ENCODE measurements at places on chromosomes 6 and 20.

DNA sequence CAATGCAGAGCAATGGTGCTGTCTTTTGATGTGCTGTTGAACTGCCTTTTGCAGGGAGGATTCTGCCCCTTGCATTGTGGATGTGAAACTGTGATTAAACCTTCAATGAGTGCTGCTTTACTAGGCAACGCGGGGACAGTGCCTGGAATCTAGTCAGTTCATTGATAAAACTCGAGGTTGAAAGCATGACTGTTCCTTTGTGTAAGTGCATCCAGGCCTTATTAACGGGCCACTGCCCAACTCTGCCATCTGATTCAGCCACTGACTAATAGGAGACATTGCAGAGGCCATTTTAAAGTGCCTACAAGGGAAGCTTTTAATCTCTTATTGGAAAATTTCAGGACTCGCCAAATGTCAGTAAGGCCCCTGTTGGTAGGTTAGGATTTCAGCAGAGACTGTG, 49.3 kb downstream of the SLC35F1 start:
- DNase-seq: no peak

DNA sequence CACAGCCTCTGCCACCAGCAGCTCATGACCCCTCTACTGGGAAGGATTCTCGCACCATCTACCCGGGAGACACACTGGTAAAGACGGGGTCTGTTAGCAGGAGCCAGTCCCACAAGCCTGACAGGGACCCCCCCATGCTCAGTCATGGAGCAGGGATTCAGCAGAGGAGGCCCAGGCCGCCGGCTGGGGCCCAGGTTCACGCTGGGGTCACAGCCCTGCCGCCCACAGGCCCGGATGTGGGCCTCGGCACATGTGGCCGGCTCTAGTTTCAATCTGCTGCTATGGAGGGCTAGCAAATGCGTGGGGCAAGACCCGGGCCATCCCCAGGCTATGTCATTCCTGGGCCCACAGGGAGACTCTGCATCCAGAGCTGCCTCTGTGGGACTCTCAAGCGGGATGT, 25.1 kb downstream of the PXDC1 start:
- DNase-seq: no peak

DNA sequence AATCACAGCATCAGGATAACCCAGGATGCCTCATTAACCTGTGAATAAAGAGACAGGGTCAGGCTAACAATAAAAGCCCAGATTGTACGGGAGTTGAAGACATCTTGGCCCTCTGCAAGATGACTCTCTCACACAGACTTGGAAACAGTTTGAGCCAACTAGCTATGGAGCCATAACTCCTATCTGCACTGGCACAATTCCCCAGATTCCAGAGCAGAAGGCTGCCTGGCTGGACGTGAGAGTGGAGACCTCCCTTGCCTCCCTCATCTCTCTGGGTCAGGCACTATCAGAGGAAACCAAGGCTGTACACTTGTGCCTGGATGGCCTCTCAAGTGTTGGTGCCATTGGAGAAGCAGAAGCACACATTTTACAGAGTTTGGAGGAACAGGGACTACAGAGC, 312.6 kb downstream of the THBS2 start:
- DNase-seq: no peak

DNA sequence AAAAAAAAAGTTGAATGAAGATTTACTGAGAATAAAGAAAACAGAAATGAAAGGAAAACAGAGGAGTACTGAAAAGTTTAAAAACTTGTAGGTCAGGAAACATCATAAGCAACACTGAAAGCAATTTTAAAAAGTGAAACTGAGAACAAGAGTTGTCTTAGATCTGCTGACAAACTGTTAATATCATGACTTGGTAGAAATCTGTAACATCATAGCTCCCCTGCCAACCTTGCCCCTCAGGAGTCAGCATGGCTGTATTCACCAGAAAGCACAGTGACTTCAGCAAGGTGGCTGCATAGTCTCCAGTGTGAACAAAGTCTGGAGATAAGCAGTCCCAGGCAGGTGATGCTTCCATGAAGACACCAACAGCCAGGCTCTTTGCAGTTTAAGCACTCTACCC, 5.3 kb downstream of the NAA20 start:
- no peak for DNase-seq

DNA sequence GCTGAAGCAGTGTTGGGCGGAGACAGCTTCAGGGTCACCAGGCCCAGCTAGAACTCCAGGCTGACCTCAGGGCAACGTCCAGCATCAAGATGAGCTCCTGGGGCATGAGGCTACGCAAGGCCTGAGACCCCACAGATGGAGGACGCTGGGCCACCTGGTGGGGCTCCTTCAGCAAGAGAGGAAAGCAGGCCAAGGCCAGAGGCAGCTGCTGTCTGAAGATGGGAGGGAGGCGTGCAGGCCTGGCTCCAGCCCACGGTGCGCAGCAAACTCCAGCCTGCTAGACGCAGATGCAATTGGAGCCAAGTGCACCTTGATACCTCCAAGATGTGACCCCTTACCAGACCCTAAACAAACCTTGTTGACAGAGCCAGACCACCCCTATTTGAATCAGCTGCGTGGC, 220.9 kb upstream of the RREB1 start:
- no peak for DNase-seq

DNA sequence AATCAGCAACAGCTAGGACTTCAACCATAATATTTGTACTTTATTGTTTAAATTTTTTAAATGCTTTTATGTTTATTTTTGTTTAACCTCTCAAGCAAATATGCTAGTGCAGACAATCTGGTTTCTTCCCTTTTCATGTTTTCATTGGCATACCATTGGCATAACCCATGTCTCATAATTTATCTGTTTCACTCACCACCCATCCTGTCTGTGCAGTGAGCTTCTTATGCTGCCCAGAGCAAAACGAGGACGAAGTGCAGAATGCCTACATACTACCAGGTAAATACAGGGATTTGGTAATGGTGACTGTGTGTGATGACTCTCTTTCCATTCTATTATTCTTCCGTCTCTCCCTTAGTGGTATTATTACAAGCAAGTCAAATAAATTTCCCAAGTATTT, 361.4 kb upstream of the KCNQ5 start:
- no peak for DNase-seq

Data from suppressor macrophage (primary cell).